T-helper 17 cell (primary cell): ENCODE measurements at places on chromosomes 7 and 10. TPM values are rescaled to one million over a fixed set of nuclear protein-coding genes. Genes with fewer than 3 reads are reported as not detected.
A peak's percentile ranks its signal among the peaks of the same experiment; 100 is the strongest.

DNA sequence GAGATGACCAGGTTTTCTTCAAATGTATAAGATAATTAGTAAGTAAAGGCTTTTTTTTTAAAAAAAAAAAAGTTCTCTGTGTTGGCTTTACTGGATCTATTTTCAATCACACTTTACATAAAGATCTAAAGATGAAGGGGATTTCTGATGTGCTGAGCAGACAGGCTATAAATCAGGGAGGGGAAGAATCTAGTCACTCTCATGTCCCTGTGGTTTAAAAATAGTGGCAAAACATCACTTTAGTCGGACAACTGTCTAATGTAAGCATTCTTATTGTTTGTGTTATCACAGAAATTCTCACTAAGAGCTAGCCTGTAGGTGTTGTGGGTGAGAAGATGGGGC is 132.7 kb downstream of the ICA1 start:
- peak overlapping the region; percentile 97 for H3K27ac ChIP-seq
- peak overlapping the region; percentile 64 for H3K4me3 ChIP-seq
- no peak for DNase-seq
- H3K36me3 ChIP-seq, result no peaks in the 10 kb centered on the region

- H3K4me3 ChIP-seq, result no peak overlapping the region
- H3K4me1 ChIP-seq, result no peaks in the 10 kb centered on the region
- no peak overlapping the region for H3K27ac ChIP-seq
- DNase-seq, result no peak
- no peaks in the 10 kb centered on the region for H3K36me3 ChIP-seq
Measured at GRCh38 chr7:28988810-28989209, 30.7 kb upstream of the TRIL start.

DNA sequence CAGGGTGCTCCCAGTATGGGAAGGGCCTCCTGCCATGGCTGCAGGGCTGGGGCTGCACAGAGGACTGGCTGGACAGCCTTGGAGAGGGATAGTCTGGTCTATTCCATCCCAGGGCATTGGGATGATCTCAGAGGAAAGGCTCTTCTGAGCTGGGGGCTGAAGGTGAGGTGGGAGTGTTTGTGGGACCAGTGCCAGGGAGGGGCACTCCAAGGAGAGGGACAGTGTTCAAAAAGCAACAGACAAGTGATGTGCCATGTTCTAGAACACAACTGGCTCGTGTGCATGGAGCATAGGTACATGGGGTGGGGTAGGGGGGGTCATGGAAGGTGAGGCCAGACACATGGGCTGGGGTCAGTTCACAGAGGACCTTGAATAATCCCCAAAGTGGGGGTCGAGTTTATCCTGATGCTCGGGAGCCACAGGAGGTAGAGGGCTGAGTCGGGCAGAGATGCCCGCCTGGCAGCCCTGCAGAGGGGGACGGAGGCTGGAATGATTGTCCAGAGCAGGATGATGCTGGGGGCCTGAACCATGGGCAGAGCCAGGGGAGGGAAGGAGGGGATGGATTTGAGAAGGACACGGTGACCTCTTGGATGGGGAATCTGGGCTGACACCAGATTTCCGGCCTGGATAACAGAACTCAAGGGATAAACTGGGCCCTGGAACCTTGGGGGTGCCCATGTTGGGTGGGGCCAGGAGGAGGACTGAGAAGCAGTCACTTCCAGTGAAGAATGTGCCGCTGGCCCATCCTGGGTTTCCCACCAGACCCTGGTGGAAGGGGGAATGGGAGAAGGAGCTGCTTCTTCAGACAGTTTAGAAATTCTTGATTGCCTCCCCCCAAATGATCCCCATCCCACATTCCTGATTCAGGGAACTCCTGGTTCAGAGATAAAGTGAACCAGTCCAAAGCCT is 50.4 kb downstream of the NEURL1 start:
- DNase-seq, result no peak
- peak overlapping the region; percentile 87 for H3K4me3 ChIP-seq
- no peak overlapping the region for H3K27ac ChIP-seq
- peaks cover 19% of the 10 kb centered on the region for H3K27me3 ChIP-seq

DNA sequence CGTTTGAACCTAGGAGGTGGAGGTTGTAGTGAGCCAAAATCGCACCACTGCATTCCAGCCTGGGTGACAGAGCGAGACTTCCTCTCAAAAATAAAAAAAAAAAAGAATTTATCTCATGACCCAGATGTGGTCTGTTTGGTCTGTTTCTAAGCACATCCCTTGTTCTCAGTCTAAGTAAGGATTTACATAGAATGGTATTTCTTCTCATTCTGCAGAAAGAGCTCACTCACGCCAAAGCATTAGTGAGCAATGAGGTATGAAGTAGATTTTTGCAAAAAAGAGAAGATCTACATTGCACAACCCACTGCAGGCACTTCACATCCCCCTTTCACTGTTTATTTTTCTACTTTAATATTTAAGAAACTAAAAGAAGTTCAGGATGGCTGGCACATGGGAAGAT is 76.5 kb upstream of the FGL2 start:
- peaks cover 5% of the 10 kb centered on the region for H3K36me3 ChIP-seq
- no peak for DNase-seq
- H3K4me3 ChIP-seq, result no peak overlapping the region
- peaks cover 10% of the 10 kb centered on the region for H3K4me1 ChIP-seq
- H3K27me3 ChIP-seq, result no peaks in the 10 kb centered on the region

Gene GDF2
- total RNA-seq, result not detected
